SW480 (cell line): ENCODE measurements at places on chromosomes 3 and 15.

GRCh38 chr3:98014268-98014585 lies 20.9 kb downstream of the GABRR3 start:
- no peak for DNase-seq

DNA sequence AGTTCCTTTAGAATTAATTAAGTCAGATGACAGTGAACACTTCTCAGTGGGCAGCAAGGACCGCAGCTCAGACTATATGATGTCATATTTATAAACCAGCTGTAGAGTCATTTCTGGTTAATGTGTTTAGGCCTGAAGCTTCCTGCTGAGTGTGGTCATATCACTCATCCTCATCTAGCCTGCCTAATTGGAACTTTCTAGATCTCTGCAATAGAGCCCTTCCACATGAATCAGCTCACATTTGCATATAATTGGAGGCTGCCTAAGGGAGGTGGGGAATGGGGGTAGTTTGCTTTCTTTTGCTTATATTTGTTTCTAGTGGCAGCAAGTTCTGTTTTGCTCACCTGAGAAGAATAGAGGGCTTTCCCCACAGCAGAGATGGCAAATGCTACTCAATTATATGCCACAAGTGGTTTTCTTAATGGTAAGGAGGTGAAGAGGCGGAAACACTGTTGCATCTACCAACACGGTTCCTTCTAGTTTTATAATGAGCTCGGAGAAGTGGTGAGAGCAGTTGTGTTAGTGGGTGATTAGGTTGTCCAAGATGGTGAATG lies 148.1 kb downstream of the KLHL25 start:
- no peak for DNase-seq

DNA sequence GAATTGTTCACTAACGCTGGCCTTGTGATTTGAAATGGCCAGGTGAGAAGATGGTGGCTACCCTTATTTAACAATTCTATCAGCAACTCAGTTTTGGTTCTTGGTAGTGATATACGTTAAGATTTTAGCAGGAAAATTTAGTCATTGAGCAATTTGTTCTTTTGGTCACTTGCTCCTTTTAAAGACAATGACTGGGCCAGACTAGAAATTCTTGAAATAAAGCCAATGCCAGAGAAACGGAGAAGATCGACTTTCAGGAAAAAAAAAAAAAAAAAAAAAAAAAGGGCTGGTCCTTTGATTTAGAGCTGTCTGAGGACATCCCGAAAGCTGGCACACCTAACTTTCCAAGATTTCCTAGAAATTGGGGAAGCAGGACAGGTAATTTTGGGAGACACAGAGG lies 178.5 kb downstream of the FNDC3B start:
- DNase-seq, result no peak

GRCh38 chr3:78726545-78726944 lies 1041.3 kb downstream of the ROBO1 start:
- no peak for DNase-seq

DNA sequence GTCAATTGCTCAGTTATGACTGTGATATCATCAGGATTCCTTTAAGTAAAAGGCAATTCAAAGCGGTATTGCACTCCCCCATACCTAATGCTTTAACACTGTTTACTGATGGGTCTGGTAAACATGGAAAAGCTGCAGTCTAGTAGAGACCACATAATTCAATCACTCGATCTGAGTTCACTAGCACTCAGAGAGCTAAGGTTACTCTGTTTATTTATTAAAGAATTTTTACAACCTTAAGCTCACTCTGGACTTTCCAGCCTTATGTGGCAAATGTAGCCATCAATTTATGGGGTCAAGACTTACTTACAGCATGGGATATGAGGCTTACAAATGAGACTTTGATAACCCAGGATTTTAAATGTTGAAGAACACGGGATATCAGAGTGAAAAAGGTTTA lies 18.4 kb upstream of the CCR2 start:
- DNase-seq, result no peak

DNA sequence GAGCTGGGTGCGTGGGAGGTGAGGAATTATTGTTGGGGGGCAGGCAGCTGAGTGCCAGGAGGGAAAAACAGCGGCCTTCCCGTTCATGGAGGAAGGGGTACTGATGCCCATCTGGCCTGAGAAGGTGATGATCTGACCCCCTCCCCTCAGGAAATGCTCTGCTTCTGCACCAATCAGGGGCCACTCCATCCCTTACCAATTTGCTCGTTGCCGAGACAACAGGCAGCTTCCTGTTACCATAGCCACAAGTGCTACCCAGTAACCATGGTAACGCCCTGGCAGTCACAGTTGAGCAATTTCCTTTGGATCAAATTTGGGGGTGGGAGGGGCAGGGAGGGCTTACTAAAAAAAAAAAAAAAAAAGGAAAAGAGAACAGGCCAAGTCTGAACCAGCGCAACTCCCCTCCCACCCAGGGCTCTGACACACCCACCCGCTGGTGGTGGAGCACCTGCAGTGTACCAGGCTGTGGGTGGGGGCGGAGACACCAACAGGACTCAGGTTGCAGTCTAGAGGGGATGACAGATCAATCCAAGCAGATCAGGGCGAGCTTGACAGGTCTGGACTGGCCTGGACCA lies 13.7 kb downstream of the CELF6 start:
- no peak for DNase-seq
